ENCODE measurements at places on chromosomes 1 and 21.

DNA sequence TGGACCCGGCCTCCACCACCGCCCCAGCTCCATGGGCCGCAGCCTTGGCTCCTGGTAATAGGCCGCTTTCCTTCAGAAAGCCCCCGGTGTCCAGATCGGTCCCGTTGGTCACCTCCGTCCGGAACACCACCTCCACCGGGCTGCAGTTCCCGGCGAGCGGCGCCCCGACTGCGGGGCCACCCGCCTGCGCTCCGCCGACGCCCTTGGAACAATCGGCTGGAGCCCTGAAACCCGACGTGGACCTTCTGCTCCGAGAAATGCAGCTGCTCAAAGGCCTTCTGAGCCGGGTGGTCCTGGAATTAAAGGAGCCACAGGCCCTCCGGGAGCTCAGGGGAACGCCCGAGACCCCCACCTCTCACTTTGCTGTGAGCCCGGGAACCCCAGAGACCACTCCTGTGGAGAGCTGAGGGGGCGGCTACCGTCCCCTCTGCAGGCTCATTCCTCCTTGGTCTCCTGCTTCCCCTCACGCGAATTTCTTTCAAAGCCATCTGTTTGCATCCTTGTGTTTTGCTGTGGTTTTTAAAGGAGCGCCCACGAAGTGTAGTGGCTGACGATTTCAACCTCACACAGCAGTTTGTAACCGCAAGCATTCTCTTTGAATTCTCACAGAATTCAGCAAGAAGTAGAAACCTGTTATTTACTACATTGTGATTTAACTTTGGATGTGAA lies 6.0 kb downstream of the FCRLB start:
- no peak for DNase-seq

DNA sequence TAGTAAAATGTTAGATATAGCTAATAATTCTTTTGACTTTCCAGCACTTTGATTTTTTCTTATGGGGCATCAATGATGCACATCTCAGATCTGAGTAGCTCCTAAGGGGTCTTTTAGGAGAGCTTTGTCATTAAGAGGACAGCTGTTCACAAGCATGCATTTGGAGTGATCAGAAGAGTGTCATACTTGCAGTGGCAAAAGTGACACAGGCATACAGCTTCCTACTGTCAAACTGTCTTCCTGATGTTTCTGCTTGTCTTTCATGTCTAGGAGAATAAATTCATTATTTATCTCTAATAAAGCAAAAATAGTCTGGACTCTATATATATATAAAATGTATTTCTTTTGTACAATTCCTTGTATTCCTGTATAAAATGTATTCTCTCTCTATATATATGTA lies 273.0 kb downstream of the PAPPA2 start:
- DNase-seq, result no peak

- DNase-seq, result no peak
Measured at GRCh38 chr21:26782331-26782730, 62.9 kb downstream of the ADAMTS1 start.

GRCh38 chr1:208248991-208249696 lies 5.0 kb upstream of the PLXNA2 start:
- no peak for DNase-seq

DNA sequence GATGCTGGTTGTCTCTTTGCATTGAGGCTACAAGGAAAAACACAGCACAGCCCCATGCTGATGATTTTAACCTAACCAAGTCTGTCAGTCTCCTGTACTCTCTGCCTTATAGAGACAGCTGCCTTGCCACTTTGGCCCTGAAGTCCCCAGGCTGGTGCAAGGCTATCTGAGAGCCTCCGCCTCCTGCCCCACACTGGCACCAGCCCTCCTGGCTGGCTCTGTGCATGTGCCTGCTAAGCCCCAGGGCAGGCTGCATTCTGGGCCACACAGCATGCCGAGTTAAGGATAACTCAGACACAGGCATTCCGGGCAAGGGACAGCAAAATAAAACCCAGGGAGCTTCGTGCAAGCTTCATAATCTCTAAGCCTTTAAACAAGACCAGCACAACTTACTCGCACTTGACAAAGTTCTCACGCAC lies 910 bp downstream of the RUNX1 start:
- DNase-seq, result no peak

GRCh38 chr1:155192346-155193274 lies 15.1 kb downstream of the THBS3 start:
- no peak for DNase-seq

DNA sequence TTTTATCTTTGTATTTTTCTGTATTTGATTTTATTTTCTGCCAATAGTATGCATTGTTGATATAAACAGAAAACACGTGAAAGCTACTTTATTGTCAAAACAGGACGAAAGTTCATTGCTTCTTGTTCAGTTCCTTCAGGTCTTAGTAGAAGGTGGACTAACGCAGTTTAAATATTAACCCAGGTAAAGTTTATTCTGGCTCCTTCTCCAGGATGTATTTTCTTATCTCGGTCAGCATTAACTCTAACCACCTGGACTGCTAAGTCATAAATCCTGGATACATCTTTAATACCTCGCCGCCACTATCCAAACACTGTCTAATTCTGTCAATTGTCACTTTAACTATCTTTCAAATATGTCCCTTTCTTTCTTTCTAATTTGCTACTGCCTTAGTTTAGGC lies 5.7 kb upstream of the SOAT1 start:
- DNase-seq, result no peak

GRCh38 chr1:64136752-64137411 lies 66.5 kb upstream of the UBE2U start:
- DNase-seq, result peak; percentile 27

DNA sequence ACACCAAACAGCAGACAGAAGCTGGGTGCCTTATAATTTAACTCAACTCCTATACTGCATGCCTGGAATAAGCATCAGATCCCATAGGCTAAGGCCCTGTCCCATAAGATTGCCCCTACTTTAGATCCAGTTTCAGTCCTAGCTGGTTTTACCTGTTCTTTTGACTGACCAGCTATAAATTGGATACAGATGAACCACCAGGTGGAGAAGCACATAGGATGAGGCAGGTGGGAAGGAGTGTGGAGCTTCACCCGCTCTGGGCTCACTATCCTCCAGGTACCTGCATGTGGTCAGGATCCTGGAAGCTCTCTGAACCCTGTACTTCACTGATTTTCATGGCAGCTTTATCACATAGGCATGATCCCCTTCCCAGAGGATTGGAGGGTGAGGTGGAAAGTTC lies 51.3 kb downstream of the MAST2 start:
- DNase-seq, result no peak

- no peak for DNase-seq
Measured at GRCh38 chr1:239725371-239725770, 339.0 kb downstream of the CHRM3 start.

DNA sequence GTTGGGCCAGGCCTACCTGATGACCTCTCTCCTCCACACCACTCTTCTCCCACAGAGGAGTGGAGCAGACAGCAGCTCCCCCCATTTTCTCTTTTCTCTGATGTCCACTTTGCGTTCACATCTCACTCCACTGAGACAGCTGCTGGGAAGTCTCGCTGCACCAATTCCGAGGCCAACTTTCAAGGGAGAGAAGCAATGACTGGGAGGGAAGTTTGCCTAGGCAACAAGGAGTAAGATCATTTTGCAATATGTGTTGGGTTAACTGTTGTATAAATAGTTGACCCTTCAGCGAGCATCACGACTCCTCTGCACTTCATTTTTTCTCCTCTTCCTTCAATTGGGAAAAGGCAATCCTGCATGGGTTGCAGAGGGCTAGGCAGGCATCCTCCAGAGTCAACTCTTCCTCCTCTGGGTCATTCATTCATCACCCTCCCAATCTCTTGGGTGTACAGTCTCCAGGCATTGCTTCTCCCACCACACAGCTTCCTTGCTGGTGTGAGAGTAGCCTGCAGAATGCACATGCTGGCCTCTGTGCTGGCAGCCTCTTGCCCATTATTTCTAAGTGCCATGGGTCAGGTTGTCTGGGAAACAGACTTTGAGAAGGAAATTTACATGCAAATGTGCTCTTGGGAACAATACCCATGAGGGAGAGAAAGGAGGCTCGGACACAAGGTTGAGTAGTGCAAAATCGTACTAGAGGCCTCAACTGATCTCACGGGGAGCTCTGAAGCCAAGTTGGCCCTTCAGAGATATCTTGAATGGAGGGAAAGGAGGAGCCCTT lies 75.8 kb upstream of the BCAR3 start:
- no peak for DNase-seq

DNA sequence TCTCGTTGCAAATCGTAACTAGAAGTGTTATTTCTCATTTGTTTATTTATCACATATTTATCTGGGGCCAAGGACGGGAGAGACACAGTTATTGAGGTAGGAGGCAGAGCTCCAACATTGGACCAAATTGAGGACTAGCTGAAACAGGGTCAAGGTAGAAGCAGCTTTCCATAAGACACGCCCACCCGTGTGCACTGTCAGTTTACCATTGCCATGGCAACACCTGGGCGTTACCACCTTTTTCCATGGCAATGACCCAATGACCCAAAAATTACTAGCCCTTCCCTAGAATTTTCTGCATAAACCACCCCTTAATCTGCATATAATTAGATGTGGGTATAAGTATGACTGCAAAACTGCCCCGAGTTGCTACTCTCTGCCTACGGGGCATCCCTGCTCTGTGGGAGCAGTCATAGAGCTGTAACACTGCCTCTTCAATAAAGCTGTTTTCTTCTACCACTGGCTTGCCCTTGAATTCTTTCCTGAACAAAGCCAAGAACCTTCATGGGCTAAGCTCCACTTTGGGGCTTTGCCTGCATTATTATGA lies 72.7 kb downstream of the FBXO2 start:
- no peak for DNase-seq

- DNase-seq, result no peak
Measured at GRCh38 chr1:86704972-86705664, 742 bp downstream of the SH3GLB1 start.

DNA sequence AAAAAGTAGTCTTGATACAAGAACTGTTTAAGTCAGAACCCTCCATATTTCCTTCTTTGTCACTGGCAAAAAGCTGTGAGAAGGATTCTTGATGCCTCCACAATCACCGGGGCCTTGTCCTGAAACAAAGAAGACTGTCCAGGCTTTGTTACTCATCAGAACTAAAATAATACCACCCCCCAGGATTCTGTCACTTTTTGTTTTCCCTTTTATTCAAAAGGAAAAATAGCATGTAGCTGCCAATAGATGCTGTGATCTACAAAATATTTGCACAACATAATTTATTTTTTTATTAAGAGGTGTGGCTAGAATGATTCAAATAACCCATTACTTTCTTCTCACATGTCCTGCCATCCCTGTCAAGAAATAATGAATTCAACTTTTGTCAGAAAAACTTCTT lies 173.7 kb downstream of the LYPLAL1 start:
- no peak for DNase-seq

- no peak for DNase-seq
Measured at GRCh38 chr1:188372821-188373220, 1544.1 kb downstream of the PLA2G4A start.

GRCh38 chr1:185365951-185366350 lies 48.9 kb upstream of the IVNS1ABP start:
- no peak for DNase-seq

DNA sequence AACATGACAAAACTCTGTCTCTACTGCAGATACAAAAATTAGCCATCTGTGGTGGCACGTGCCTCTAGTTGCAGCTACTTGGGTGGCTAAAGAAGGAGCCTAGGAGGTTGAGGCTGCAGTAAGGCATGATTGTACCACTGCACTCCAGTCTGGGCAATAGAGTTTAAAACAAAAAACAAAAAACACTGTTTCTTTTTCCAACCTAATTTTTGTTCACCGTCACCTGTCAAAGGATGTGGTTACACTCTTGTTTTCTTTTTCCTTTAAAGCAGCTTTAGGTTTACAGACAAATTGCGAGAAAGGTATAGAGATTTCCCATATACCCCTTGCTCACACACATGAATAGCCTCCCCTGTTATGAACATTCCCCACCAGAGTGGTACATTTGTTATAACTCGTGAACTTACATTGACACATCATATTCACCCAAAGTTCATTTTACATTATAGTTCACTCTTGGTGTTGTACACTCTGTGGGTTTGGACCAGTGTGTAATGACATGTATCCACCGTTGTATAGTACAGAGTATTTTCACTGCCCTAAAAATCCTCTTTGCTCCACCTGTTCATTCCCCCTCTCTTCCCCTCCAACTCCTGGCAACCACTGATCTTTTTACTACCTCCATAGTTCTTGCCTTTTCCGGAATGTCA lies 26.2 kb downstream of the SMG7 start:
- no peak for DNase-seq

- DNase-seq, result no peak
Measured at GRCh38 chr1:149844650-149845255, 54.6 kb upstream of the BOLA1 start.

DNA sequence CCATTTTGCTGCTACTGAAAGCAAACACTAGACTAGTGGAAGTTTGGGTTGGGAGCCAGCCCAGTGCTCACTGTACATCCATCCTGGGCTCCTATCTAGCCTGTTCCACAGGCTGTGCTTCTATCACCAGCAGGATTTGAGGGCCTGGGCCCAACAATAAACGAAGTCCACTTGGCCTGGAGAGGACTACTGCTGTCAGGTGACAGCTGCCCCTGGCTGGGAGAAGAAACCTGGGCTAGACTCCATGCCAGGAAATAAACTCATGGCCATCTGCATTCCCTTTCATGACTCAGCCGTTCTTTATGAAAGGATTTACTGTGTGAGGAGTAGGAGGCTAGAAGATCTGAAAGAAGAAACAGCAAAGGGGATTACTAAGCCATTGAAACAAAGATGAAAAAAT lies 35.5 kb downstream of the COLGALT2 start:
- no peak for DNase-seq

DNA sequence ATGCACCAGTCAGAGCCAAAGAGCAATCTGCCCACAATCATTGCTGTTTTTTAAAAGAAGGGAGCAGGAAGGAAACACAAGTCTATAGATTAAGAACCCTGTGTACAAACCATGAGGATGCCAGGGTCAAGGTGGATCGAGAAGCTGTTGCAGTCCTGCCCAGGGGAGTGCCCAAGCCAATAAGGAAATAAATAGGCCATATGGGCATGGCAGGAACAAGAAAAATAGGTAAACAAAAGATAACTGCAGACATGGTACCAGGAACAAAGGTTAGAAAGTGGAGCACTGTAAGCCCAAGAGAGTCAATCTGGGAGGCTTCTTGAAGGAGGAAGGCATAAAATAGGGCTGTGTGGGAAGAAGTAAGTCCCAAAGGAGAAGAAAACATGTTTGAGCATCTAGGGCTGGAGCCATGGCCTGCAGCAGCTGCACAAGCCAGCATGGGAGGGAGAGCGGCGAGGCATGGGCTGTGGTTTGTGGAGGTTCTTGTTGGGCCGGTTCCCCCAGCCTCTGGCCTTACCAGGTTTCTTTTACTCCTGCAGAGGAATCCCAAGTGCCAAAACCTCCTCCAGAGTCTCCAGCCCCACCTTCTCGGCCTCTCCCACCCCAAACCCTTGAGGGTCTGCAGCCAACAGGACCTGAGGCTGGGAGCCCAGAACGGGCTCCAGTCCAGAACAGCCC lies 13.6 kb downstream of the INAVA start:
- no peak for DNase-seq

- peak; percentile 38 for DNase-seq
Measured at GRCh38 chr1:18951818-18952391, 4.6 kb downstream of the IFFO2 start.

- DNase-seq, result no peak
Measured at GRCh38 chr1:44496541-44497171, 91.6 kb downstream of the RNF220 start.

All from stimulated activated CD4-positive, alpha-beta T cell treated with anti-CD3 and anti-CD28 coated beads, Interleukin-1b, Interleukin-23, amount 100 ng/mL, for 1 hour (primary cell).